CD4-positive, alpha-beta T cell treated with Interferon alpha-2 for 1 hour (primary cell): ENCODE measurements at places on chromosomes 3 and 15.
A peak's percentile ranks its signal among the peaks of the same experiment; 100 is the strongest.

GRCh38 chr3:122253581-122253980, 70.1 kb downstream of the CASR start:
- DNase-seq: no peak

DNA sequence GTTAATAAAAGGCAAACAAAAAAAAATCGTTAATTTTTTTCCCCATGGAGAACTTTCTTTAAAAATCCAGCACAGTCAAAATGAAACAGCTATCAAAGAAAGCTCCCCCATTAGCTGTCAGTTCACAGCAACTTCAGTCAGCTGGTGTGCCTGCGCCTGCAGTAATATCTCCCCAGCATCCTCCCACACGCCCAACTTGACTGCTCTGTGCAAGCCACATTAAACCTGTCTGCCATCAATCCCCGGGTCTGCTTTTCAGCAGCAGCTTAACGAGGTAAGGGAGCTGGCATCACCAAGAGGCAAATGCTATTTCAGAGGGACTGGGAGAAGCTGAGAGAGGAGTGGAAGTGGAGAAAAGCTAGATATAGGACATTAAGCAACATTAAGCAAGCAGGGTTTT, 337.5 kb downstream of the GAP43 start:
- no peak for DNase-seq

GRCh38 chr3:149400645-149401044, 23.2 kb upstream of the TM4SF1 start:
- DNase-seq: no peak

- peak; percentile 99 for DNase-seq
Observed at GRCh38 chr3:101676765-101677435, at the start of gene ZBTB11. TSS of gene ZBTB11 (minus strand) at chr3:101677132. CDS start at chr3:101676914, 218 bp downstream.

DNA sequence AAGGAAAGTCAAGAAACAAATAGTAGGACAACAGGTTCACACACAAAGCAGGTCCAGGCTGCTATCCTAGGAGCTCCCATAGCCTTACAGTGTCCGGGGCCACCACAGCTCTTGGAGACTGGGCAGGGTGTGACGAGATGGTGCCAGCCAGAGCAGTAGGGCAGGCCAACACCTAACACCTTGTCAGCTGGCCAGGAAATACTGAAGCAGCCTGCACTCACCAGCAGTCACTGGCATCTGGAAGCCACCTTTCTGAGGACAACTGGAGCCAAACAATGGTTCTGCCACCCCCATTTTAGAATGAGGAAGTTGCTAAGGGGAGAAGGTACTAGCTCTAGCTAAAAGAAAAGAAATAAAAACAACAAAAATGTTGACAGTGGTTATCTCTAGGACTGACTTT, 47.2 kb downstream of the CCDC12 start:
- DNase-seq: no peak

- DNase-seq: no peak
Observed at GRCh38 chr3:126355251-126355650, 2.0 kb downstream of the KLF15 start.

GRCh38 chr3:69201658-69202057, 79.3 kb upstream of the LMOD3 start:
- no peak for DNase-seq

DNA sequence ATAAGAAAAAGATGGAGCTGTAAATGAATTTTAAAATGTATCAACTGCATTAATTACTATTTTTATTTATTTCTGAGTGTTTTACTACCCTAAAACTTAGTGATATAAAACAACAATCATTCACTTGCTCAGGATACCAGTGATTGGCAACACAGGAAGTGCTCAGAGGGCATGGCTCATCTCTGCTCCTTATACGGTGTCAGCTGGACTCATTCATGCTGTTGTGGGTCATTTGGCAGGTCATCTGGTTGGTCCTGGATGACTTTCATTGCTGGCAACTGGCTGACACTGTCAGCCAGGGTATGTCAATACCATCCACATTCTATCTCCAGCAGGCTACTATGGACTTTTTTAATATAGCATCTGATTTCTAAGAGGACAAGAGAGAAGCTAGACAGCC, 689.6 kb upstream of the NECTIN3 start:
- DNase-seq: no peak

DNA sequence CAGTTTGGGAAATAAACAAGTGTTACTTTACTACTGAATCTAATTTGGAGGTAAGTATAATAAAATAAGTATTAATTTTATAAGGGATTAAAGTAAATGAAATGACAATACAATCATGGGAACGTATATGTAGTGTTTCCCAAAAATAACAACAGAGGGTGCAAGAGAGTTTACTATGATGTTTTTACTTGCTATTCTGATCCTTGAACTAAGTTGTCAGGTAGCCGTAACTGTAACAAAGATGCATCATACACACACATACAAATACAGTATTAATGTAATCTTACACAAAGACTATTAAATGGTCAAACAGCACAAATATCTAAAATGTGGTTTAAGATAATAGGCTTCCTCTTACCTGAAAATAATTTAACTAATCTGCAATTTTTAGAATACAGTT, 311.4 kb downstream of the TBC1D5 start:
- peak; percentile 4 for DNase-seq

DNA sequence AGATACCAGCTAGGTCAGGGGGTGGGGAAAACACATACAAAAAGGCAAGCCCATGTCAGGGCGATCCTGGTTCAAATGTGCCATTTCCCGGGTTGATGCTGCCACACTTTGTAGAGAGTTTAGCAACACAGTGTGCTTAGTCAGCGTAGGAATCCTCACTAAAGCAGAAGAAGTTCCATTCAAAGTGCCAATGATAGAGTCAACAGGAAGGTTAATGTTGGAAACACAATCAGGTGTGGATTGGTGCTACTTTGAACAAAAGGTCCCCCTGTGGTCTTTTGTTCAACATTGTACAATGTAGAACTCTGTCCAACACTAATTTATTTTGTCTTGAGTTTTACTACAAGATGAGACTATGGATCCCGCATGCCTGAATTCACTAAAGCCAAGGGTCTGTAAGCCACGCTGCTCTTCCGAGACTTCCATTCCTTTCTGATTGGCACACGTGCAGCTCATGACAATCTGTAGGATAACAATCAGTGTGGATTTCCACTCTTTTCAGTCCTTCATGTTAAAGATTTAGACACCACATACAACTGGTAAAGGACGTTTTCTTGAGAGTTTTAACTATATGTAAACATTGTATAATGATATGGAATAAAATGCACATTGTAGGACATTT, 28.9 kb downstream of the TPM1 start:
- no peak for DNase-seq

- no peak for DNase-seq
Observed at GRCh38 chr15:56798639-56799038, 65.3 kb upstream of the ZNF280D start.

- no peak for DNase-seq
Observed at GRCh38 chr3:183283886-183284285, 30.8 kb downstream of the B3GNT5 start.

- DNase-seq: no peak
Observed at GRCh38 chr3:159130108-159130507, 328.3 kb downstream of the MFSD1 start.

GRCh38 chr3:87313641-87314040, 37.3 kb upstream of the POU1F1 start:
- no peak for DNase-seq

DNA sequence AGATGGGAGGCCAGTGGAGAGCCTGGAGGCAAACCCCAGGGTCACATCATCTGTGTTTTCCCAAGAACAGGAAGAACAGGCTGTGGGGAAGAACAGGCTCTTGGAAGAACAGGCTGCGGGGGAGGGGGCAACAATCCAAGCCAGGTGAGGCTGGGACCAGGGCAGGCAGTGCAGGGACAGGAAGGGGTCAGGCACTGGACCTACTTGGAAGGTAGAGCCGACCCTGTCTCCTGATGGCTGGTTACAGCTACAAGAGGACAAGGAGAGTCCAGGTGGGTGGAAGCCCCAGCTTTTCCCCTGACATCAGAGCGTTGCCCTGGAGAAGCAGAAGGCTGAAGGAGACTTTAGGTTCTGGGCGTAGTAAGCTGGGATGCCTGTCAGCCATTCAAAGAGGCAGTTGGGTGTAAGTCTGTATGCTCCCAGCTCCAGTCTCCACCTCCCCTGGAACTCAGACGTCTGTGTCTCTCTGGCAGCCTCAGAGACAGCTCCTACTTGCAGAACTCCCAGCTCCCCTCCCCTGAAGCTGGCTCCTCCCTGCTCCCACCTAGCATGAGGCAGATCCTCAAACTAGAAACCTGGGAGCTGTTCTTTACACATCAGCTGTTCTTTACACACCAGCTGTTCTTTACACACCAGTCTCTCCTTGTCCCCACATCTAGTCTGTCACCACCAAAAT, 130.9 kb downstream of the DNAJB8 start:
- DNase-seq: no peak

DNA sequence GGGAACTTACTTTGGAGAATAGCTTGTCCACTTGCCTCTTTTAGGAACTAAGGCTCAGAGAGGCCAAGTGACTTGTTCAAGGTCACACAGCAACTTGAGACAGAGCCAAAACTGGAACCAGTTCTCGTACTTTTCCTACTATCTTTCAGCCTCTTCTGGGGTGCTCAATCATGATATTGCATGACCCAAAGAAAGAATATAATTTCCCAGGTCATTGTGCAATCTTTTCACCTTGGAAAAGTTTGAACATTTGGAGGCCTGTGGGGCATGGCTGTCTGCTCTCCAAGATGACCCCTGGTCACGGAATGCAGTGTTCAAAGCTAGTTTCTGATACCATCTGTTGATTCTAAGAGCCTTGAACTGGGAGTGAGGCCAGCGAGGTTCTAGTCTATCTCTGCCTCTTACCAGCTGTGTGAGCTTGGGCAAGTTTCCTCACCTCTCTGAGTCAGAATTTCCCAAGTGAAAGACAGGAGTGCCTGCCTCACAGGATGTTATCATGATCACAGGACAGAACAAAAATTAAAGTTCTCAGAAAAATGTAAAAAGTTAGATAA, 89.7 kb downstream of the BDH1 start:
- DNase-seq: no peak

DNA sequence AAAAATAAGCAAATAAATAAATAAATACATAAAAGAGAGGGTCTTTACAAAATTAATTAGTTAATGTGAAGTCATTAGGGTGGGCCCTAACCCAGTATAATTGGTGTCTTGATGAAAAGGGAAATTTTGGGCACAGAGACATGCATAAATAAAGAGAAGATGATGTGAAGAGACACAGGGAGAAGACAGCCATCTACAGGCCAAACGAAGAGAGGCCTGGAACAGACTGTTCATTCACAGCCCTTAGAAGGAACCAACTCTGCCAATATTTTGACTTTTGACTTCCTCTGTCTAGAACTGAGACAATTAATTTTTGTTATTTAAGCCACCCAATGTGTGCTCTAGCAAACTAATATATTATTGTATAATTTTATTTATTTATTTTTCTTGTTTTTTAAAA, 29.6 kb upstream of the SELENOK start:
- DNase-seq: no peak

- DNase-seq: no peak
Observed at GRCh38 chr3:183764847-183765731, 60.3 kb downstream of the MAP6D1 start.
